ENCODE measurements at places on chromosomes 3 and 15.

GRCh38 chr3:4729061-4729973 lies 236.2 kb downstream of the ITPR1 start:
- DNase-seq: no peak

- no peak for DNase-seq
These were observed 29.6 kb downstream of the STAC start for GRCh38 chr3:36409862-36410261.

DNA sequence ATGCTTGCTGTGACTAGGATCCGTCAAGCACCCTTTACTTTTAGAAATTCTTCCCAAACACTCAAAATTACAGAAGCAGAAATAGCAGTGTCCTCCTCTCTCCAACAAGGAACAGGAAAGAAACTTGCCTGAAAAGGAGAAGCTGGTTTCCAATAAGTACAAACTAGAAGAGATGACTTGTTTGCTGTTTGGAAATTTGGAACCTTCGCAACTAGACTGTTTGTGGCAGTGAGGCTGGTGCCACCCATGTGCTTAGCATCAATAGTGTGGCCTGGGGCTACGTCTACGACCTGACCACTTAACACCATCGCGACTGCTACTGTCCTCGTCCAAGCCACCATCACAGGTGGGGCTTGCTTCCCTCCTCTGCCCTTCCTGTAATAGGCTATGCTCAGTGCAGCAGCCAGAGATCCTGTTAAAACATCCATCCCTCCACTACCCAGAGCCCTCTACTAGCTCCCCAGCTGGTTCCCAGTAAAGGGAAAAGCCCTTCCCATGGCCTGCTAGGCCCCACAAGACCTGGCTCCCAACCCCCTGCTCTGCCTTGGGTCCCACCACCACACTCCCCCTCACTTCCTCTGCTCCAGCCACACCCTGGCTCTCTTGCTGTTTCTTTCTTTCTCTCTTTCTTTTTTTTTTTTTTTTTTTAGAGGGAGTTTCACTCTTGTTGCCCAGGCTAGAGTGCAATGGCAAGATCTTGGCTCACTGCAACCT lies 52.6 kb upstream of the CCR2 start:
- no peak for DNase-seq

GRCh38 chr3:44476181-44476611 lies 1.3 kb downstream of the ZNF445 start:
- peak; percentile 75 for DNase-seq

- DNase-seq: peak; percentile 95
These were observed 155.2 kb upstream of the UBE2E1 start for GRCh38 chr3:23650371-23651140.

GRCh38 chr3:160451602-160452001 lies 2.0 kb upstream of the TRIM59 start:
- peak; percentile 32 for DNase-seq

- DNase-seq: no peak
These were observed 291.9 kb downstream of the TIGIT start for GRCh38 chr3:114585687-114586086.

DNA sequence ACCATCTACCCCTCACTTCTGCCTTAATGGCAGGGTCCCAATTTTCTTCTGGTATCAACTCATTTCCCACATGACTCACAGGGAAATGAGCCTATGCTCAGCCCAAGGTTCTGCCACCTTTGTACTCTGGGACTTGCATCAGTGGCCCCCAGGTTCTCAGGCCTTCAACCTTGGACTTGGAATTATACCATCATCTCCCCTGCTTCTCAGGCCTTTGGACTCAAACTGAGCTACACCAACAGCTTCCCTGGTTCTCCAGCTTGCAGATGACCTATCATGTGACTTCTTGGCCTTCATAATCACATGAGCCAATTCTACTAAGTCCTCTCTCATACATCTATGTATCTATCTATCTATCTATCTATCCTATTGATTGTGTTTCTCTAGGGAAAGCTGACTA lies 149.5 kb downstream of the PLCH1 start:
- no peak for DNase-seq

DNA sequence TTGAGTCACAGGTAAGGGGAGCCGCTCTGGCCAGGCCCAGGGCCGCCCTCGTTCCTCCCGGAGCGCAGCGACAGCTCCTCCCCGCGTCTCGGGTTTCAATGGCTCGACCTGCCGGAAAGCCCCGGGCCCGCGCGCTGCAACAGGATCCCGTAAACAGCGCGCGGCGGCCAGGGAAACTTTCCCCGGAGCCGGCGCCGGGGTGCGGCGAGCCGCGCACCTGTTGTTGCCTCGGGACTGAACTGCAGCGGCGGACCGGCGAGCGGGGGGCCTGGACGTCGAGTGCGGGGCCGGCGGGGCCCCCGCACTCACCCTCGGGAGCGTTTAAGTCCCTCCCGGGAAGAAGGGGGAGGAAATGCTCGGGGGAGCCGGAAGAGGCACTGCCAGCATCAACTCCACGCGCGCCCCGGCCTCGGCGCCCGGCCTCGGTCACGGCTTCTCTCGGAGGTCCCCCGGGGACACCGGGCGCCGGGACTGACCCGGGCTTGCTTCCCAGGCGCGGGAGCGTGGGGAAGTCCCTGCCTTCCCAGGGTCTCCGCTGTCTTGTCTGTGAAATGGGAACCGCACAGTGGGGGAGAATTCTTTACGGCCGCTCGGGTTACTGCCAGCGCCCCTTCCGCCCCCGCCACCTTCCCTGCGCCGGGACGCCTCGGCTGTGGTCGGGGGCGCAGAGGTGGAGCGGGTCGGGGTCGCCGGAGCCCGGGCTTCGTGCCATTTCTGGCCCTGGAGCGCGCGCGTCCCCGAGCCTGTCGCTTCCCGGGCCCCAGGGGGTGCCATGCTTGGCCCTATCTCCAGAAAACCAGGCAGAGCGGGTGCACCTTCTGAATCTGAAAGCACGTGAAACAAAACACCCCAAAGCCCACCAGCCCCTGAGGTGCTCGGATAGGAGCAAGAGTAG lies 7.5 kb upstream of the PGPEP1L start:
- peak; percentile 83 for DNase-seq

GRCh38 chr3:38049358-38050126 lies 10.5 kb downstream of the DLEC1 start:
- no peak for DNase-seq

- DNase-seq: peak; percentile 10
These were observed 3.9 kb downstream of the MEGF11 start for GRCh38 chr15:66249605-66250174.

- peak; percentile 88 for DNase-seq
These were observed 8.0 kb upstream of the THRB start for GRCh38 chr3:24502690-24503089.

- DNase-seq: peak; percentile 81
These were observed 847 bp downstream of the WHAMM start for GRCh38 chr15:82810061-82810889.

GRCh38 chr3:61356685-61357084 lies 105.4 kb upstream of the FHIT start:
- no peak for DNase-seq

DNA sequence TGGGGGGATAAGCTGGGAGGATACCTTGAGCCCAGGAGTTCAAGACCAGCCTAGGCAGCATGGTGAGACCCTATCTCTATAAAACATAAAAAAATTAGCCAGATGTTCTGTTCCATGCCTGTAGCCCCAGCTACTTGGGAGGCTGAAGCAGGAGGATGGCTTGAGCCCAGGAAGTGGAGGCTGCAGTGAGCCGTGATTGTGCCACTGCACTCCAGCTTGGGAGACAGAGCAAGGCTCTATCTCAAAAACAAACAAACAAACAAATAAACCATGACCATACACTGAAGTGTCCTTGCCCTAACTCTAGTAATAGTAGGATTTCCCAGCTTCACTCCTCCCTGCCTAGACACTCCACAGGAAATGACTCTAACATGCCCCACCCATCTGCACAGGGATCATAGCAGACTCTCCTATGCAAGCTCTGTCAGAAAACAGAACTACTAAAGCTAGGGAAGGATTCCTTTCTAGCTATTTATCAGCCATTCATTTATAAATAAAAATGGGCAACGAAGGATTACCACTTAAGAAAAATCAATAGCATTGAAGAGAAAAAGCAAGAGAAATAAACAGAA lies 4.6 kb downstream of the ERICH6 start:
- peak; percentile 71 for DNase-seq

DNA sequence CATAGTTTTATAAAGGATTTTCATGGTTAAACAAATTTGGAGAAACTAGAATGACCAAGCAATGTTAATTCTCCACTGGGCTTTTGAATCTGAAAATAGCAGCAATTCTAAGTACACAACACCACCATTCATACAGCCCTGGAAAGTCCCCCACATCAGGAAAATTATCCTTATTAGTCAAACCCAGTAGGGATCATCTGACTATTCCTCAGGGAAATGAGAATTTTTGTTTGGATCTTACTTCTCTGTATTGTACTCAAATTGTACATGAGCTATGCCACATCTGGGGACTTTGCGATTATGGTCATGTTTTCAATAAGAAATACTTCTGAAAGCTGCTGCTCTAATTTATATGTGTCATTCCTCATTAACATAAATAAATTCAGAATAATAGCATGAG lies 46.0 kb downstream of the RARB start:
- no peak for DNase-seq

GRCh38 chr3:197752107-197752506 lies 2.4 kb downstream of the FYTTD1 start:
- DNase-seq: no peak

- no peak for DNase-seq
These were observed 5.5 kb downstream of the GFM1 start for GRCh38 chr3:158649791-158650190.
